ENCODE measurements at places on chromosomes 7 and 10. TPM values are rescaled to one million over a fixed set of nuclear protein-coding genes. Genes with fewer than 3 reads are reported as not detected.

Gene RP9
- 34.6 TPM for polyA plus RNA-seq

Gene CUZD1
- 1.7 TPM for polyA plus RNA-seq

Gene PIK3CG
- 2.6 TPM for polyA plus RNA-seq

Gene RNLS
- polyA plus RNA-seq: 18.4 TPM

Gene OR2A5
- 0.25 TPM for polyA plus RNA-seq

Gene CRPPA
- 5.1 TPM for polyA plus RNA-seq

Gene SEC61G
- 183 TPM for polyA plus RNA-seq

Gene CEP55
- polyA plus RNA-seq: 12.9 TPM
